Psoas muscle (tissue), 8 donors: ENCODE measurements at places on chromosomes 6 and 20. TPM values are rescaled to one million over a fixed set of nuclear protein-coding genes. Genes with fewer than 3 reads are reported as not detected.

Gene DSP
- total RNA-seq: 0.40 TPM

Gene SLC22A2
- 0.75 TPM for total RNA-seq

Gene SLC22A3
- total RNA-seq: 60.1 TPM

Gene ASF1A
- 6.8 TPM for total RNA-seq

Gene RGS17
- total RNA-seq: not detected

Gene HRH3
- total RNA-seq: not detected

Gene FAM184A
- total RNA-seq: 0.22 TPM

Gene ITPA
- total RNA-seq: 21.9 TPM

Gene PSORS1C2
- not detected for total RNA-seq

Gene CLPSL2
- not detected for total RNA-seq

Gene LIN28B
- total RNA-seq: not detected

Gene WFDC10B
- total RNA-seq: not detected
